Cardiac septum (tissue), 1 donor: ENCODE measurements at places on chromosomes 5 and 9.

GRCh38 chr5:23820765-23821471 is 313.5 kb downstream of the PRDM9 start:
- no peak for DNase-seq

DNA sequence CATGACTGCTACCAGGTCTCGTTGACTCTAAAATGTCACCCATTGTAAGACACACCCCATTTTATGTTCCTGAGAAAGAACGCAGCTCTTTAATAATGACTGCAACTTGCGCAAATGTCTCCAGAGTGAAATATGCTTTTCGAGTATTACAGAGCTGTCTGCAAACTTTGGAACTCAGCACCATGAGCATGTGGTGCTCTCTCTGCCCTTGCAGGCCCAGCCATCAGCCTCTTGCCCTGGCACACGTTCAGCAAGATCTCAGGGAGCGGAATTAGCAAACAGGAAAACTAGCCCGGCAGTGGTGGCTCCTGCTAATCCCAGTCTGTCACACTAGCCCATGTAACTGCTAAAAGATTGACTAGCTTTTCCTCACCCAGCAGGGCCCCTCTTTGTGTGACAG is 114.5 kb upstream of the SLC1A3 start:
- no peak for DNase-seq

GRCh38 chr5:131212471-131213021 is 41.8 kb downstream of the LYRM7 start:
- DNase-seq: no peak

- DNase-seq: peak; percentile 53
Observed at GRCh38 chr5:172145870-172146747, 41.9 kb downstream of the STK10 start.

- DNase-seq: no peak
Observed at GRCh38 chr5:132058646-132059042, 1.8 kb upstream of the IL3 start.
